Bronchial epithelial cell (primary cell): ENCODE measurements at places on chromosomes 6 and 20.

GRCh38 chr6:117444600-117444999 is 18.9 kb upstream of the ROS1 start:
- peak; percentile 63 for DNase-seq

DNA sequence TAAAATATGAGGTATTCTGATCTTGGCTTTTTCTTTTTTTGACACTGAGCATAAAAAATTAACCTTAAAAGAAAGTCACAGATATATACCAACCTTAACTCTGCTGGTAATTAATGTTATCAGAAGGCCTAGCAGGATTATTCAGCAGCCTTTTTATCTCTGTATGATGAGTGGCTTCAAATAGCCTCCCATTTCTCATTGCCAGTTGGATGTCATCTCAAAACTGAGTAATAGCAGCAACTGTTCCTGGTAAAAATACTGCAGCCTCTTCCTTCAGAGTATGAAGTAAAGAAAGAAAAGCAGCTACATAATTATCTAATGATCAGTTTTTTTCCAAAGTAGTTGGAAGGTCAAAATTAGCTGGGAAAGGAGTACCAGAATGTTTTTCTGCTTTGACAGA is 24.9 kb upstream of the HDGFL1 start:
- DNase-seq, result no peak

DNA sequence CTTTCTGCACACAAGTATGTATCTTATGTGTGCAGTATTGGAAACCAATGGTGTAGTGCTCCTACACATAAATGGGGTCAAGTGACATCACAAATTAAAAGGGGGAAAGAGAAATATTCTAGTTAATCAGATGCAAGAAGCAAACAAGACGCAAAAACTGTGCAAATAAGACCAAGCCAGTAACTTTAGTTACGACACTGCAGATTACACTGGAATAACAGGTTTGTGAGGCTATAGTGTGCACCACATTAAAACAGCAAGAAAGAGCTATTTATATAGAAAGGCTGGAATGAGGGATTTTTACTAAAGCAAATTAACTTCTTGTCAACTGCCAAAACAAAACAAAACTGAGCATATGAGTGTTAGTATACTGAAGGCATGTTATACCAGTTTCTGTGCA is 45.8 kb downstream of the NR2E1 start:
- no peak for DNase-seq

DNA sequence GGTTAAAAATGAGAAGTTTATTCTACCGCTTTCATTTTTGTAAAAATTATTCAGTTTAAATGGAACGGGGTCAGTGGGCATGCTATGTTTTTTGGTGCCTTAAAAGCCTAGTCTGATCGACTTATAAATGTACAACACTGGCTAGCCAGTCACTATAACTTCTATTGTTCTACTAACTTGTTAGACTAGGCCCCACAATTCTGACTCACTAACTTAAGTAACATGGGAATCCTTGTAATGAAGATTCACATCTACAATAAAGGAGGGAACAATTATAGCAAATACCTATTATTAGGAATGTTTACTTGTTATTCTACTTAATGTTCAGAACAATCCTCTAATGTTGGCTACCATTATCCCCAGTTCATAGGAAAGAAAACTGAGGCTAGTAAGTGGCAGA is 28.5 kb downstream of the REPS1 start:
- peak; percentile 65 for DNase-seq

GRCh38 chr20:56454754-56455153 is 13.7 kb upstream of the RTF2 start:
- DNase-seq, result no peak

DNA sequence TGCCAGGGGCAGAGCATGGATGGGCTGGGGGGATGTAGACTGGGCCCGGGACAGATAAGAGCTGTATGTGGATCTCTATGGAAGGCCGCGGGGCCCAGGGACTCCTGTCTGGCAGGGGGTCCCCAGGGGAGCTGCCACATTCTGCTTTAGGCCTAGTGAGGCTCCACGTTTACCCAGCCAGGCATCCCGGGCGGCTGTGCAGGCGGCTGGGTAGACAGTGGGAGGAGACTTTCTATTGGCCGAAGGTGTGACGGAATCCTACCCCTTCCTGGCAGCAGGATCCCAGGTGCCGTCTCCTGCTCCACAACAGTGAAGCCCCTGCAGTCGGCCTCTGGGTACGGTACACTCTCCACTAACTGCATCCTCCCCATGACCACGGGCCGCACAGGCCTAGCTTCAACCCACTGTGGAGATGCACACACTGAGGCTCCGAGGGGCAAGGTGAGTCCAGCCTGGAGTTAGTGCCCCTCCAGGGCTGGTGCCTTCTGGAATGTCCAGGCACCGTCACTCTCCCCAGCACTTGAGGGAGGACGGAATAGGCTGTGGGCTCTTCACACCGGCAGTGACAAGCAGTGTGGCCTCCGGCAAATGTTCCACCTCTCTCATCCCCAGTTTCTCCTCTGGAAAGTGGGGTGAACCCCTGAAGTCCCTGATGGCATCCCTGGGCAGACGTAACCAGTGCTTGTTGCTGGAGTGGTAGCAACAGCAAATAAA is 36.8 kb upstream of the ZBP1 start:
- no peak for DNase-seq

DNA sequence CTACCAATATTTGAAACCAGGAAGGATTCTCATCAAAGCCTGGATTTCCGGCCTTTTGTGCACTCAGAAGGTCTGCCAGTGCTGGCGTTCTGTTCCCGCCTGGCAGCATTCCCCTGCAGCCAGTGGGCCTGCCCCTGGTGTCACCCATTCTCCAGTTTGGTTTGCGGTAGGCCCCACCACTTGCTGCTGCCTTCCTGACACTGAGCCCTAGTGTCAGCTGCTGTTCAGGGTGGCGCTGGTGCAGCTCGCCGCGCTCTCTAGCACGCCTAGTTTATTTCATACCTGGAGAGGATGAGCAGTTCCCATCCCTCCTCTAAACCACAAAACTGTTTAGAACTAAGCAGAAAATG is 9.5 kb downstream of the NPEPL1 start:
- DNase-seq, result no peak

GRCh38 chr20:32278199-32278643 is 770 bp downstream of the KIF3B start:
- no peak for DNase-seq

GRCh38 chr6:152983637-152984512 is 1.0 kb upstream of the FBXO5 start:
- DNase-seq, result peak; percentile 78

GRCh38 chr6:122712093-122712447 is 67.4 kb upstream of the FABP7 start:
- no peak for DNase-seq

GRCh38 chr20:4635781-4636180 is 85.9 kb upstream of the PRND start:
- DNase-seq, result no peak

- DNase-seq, result no peak
Observed at GRCh38 chr6:34143884-34144580, 1.9 kb downstream of the GRM4 start.

DNA sequence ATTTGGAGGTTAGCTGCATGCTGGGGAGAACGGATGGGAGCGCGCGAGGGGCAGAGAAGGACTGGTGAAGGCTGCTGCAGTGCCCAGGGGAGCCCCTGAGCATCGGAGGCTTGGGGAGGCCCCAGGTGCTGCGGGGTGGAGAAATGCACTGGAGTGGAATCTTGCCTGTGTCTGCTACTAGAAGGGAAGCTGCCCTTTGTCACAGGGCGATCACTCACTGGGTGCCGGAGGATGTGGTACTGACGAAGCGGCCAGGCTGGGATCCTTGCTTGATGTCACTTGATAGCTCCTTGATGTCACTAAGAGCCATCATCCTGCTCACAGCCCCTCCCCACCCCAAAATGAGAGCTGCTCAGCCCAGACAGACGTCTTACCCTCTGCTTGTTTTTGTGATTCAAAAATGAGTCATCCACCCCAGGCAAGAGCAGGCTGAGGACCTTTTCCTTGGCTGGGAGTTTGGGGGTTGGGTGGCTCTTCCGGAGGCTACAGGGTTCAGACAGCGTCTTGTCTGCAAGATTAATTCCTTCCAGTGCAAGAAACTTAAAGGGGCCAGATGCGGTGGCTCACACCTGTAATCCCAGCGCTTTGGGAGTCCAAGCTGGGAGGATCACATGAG is 62.6 kb upstream of the PMEPA1 start:
- DNase-seq, result peak; percentile 93

DNA sequence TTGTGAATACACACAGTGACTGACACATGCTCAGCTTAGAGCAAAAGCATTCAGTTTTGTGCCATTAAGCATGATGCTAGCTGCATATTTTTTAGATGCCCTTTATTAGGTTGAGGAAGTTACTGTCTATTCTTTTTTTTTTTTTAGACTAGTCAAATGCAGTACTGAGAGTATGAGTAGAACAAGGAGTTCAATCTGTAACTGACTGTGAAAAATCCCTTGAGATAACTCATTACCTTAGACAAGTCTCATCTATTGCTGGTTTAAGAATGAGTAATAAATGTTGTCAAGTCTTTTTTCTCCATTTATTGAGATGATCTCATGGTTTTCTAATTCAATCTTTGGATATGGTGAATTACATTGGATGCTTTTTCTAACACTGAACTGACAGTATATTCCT is 23.2 kb downstream of the AHI1 start:
- DNase-seq, result no peak

DNA sequence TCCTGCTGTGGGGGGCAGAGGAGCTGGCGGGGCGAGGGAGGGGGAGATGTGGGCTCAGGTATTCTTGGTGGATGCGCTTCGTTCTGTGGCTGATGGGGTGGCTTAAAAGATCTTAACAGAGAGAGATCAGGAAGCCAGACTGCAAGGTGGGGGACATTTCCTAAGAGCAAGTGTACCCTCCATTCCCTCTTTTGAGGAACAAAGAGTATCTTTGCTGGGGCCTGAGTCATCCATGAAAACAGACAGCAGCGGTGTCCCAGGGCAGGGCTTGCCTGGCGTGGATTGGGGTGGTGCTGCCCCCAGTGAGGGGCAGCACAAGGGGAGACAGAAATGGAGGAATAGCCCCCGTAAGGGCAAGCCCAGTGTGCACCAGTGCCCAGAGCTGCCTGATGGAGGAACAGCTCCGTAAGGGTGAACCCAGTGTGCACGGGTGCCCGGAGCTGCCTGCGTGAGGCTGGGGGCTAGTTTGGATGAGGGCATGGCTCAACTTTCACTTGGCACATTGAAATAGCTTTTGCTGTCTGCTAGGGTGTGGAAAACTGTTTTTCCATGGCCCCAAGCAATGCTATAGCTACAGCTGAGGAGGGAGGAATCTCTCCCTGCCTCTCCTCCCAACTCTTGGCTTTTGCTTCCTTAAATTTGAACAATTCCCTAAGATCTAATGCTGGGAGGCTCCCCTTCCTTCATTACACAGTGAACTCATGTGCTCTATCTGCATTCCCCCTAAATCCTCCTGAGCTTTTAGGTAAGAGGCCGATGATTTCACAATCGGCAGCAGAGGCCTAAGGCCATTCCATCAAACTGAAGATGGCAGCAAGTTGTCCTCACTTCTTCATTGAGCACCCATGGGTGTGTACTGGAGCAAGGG is 12.9 kb downstream of the MAPK13 start:
- no peak for DNase-seq

DNA sequence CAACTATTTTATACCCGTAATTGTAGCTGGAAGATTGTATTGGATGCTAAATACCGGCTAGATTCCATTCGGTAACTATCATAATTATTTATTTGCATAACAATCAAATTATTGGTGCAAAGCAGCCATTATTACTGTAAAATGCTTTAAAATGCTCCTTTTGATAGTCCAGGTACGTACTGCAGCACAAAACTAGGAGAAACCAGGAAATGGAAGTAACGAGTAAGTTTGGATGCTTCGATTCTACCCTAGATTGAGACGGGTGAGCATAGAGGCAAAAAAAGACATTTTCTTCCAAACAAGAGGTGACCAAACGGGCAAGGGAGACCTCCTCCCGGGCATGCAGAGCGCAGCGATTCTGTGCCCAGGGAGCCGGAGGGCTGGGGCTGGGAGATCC is 469 bp upstream of the XRN2 start:
- DNase-seq, result peak; percentile 15

DNA sequence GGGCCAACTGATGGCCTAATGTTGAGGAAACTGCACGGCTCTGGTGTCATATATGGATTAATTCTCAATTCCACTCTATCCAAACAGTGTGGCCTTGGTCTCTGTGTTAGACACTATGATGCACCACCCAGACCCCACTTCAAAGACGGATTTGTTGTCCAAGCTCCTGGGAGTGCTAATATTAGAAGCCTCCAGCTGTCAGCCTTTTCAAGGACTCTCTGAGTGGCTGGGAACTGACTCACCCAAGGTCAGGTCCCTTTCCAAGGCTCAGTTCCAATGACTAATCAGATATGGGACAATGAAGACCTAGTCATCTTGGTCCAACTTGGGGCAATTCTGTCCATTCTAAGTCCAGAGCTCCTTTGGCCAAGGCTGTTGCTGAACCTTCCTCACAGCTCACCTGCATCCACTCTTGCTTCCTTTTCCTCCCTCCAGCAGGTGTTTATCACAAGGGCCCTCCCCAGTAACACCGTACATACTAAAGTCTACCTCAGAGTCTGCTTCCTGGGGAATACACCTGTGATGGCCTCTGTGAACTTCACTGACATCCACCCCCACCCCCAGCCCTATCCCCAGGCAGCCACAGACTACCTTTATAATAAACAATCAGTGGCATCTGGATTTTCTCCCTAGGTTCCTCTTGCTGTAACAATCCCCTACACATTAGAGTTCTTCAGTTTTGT is 7.2 kb upstream of the IL20RA start:
- DNase-seq, result peak; percentile 13

GRCh38 chr20:63002511-63002910 is 4.3 kb downstream of the BHLHE23 start:
- DNase-seq, result peak; percentile 55

DNA sequence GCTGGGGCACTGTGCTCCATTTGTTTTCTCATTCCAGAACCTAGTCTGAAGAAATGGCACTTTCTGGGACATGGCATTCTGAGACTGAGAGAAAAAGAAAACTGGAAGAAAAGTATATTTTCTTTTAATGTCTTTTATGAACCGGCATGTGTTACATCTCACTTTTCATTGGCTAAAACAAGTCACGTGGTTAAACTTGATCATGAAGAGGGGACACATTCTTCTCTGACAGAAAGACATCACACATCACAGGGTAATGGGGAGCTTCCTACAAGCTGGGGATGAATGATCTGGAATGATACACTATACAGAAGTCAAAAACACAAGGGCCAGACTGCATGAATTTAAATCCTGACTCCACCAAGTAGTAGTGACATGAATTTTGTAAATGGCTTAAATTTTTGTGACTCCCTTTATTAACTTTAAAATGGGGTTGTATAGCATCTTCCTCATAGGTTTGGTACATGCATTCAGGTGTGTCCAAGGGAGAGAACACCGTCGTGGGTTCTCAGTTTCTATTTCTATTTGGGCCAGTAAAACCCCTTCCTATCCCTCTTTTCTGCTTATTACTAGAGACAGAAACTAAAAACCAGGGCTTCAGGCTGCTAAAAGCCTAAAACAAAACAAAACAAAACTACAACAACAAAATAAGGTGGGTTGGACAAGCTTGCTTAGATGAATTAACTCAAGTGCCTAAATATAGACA is 61.7 kb upstream of the GFRAL start:
- DNase-seq, result no peak

- DNase-seq, result no peak
Observed at GRCh38 chr6:35035481-35036030, 105.6 kb downstream of the TCP11 start.
